ENCODE measurements at places on chromosomes 7 and 10.

DNA sequence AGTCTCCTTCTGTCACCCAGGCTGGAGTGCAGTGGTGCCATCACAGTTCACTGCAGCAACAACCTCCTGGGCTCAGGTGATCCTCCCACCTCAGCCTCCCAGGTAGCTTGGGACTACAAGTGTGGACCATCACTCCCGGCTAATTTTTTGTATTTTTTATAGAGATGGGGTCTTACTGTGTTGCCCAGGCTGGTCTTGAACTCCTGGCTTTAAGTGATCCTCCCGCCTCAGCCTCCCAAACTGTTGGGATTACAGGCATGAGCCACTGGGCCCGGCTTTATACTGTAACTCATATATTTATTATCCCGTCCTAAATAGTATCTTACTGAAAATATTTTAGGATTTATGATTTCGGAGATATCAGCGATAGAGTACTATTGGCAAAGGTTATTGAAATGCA lies 10.9 kb downstream of the EIF4H start:
- no peak for DNase-seq

GRCh38 chr7:20828947-20829346 lies 42.3 kb upstream of the SP8 start:
- no peak for DNase-seq

DNA sequence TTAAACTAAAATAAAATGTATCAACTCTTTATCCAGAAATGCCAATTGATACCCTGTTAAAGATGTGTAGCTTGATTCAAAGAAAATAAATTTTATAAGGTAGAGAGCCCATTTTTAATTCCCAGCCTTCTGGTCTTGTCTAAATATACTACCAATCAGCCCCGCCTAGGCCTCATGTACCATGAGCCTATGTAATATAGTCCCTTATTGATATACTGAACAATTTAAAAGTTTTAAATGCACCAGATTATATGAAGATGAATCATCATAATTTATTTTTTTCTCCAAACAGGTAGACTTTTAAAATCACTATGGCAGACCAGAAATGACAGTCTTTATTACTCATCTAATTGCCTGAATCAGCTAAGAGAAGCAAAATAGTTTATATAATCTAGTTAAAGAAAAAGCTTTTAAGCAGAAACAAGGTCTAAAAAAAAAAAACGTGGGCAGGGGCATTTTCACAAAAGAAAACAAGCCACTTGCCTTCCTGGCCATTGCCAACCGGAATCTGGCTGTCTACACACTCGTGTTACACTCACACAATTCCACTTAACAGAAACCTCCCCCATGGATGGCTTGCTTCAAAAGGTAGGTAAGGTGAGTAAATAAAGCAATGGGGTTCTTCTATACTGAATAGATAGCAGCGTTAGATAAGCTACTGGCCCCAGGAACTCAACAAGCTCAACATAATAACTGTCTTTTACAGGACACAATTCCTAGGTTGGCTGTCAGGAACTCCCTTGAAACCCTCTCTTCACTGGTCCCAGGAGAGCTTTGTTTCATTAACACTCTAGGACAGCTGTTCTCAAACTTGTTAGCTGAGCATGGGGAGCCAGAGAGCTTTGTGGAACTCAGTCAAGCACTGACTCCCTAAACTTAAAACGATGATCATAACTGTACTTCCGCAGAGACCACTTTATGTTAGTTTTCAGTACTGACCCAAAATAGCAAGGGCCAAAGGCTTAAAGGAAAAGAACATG lies 37.2 kb downstream of the RAPGEF5 start:
- no peak for DNase-seq

- no peak for DNase-seq
Observed at GRCh38 chr7:81487516-81487915, 282.3 kb downstream of the HGF start.

DNA sequence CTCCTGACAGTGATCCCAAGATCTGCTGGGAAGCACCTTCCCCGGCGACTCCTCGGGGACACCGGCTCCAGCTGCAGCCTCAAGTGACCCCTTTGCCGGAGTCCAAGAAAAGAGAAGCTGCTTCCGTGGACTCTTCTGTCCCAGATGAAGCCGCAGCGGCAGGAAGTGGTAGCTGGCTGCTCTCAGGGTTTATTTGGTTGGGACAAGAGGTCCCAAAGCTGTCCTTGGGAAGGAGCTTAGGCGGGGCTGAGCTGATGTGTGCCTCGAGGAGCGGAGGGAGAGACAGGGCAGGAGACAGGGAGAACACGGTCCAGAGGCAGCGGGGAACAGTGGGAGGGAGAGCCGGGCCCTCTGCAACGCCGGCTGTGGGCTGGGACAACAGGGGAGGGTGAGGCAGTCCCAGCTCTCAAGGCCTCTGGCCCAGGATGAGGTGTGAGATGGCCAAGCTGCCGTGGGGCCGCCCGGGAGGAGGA lies 13.1 kb upstream of the FAM20C start:
- no peak for DNase-seq

- no peak for DNase-seq
Observed at GRCh38 chr10:30812018-30812851, 182.7 kb upstream of the LYZL2 start.

All from caudate nucleus (tissue), 63 donors.